ENCODE measurements at places on chromosomes 11 and 22. TPM values are rescaled to one million over a fixed set of nuclear protein-coding genes. Genes with fewer than 3 reads are reported as not detected.

Gene SEPTIN5
- polyA plus RNA-seq: 56.6 TPM

Gene OR4A47
- polyA plus RNA-seq: not detected

Gene TMEM191B
- polyA plus RNA-seq: 0.58 TPM

Gene FRMD8
- 19.6 TPM for polyA plus RNA-seq

Gene OR10D3
- polyA plus RNA-seq: not detected

Gene C22orf42
- not detected for polyA plus RNA-seq

Gene C11orf65
- 2.7 TPM for polyA plus RNA-seq

DNA sequence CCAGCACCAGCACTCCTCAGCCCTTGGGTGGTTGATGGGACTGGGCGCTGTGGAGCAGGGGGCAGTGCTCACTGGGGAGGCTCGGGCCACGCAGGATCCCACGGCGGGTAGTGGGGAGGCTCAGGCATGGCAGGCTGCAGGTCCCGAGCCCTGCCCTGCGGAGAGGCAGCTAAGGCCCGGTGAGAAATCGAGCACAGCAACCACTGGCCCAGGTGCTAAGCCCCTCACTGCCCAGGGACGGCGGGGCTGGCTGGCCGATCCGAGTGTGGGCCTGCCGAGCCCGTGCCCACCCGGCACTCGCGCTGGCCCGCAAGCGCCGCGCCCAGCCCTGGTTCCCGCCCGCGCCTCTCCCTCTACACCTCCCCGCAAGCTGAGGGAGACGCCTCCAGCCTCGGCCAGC lies 56.0 kb upstream of the ZNF195 start:
- DNase-seq: no peak

GRCh38 chr11:4048340-4048739 lies 46.3 kb upstream of the RRM1 start:
- DNase-seq: no peak

GRCh38 chr22:26568207-26568706 lies 21.7 kb downstream of the TPST2 start:
- DNase-seq: no peak

DNA sequence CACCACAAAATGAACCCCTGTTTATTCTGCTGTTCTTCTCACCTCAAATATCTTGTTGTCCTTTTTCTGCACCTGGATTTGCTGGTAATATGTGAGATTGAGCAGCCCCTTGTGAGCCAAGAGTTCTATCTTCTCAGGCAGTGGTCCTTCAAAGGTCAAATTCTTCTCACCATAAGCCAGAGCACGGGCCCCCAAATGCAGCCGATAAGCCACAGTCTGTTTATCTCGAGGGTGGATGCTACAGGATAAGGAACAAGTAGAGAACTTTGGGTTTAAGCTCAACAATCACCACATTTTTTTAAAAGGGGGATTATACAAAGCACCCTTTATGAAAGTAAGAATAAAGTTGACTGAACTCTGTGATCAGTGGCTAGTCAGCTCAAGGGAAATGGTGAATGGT lies 15.8 kb downstream of the TBRG1 start:
- no peak for DNase-seq

DNA sequence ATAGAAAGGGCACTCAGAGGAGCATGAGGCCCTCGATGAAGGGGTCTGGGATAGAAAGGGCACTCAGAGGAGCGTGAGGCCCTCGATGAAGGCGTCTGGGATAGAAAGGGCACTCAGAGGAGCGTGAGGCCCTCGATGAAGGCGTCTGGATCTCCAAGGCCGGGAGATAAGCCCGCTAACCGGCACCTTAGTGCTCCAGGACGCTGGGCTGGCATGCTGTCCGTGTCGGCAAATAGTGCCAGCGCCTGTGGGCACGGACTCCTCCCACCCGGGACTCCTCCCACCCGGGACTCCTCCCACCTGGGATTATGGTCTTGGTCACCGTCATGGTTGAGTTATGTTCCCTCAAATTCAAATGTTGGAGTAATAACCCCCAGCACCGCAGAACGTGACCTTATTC lies 725.3 kb downstream of the BRD1 start:
- DNase-seq: no peak

- DNase-seq: no peak
These were observed 107.3 kb downstream of the ETS1 start for GRCh38 chr11:128480066-128480465.

DNA sequence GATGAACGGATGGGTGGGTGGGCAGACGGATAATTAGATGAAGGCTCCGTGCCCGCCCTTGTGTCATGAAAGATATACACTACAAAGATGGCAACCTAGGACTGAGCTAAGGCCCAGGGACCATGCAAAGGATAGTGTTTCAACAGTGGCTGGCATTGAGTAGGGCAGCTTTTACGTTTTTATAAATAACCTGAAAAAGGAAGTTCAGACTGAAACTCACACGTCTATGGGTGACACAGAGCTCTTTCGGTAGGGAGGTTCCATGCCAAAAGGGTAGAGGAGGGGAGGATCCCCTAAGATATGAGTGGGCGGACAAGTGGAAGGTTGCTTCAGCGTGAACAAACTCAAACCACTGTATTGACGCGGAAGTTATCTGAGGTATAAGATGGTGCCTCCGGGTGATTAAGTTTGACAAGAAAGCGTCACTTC lies 90.5 kb downstream of the UBASH3B start:
- no peak for DNase-seq

Data from left lung (tissue), 14 donors.